ENCODE measurements at places on chromosomes 2 and 18.
A peak's percentile ranks its signal among the peaks of the same experiment; 100 is the strongest.

DNA sequence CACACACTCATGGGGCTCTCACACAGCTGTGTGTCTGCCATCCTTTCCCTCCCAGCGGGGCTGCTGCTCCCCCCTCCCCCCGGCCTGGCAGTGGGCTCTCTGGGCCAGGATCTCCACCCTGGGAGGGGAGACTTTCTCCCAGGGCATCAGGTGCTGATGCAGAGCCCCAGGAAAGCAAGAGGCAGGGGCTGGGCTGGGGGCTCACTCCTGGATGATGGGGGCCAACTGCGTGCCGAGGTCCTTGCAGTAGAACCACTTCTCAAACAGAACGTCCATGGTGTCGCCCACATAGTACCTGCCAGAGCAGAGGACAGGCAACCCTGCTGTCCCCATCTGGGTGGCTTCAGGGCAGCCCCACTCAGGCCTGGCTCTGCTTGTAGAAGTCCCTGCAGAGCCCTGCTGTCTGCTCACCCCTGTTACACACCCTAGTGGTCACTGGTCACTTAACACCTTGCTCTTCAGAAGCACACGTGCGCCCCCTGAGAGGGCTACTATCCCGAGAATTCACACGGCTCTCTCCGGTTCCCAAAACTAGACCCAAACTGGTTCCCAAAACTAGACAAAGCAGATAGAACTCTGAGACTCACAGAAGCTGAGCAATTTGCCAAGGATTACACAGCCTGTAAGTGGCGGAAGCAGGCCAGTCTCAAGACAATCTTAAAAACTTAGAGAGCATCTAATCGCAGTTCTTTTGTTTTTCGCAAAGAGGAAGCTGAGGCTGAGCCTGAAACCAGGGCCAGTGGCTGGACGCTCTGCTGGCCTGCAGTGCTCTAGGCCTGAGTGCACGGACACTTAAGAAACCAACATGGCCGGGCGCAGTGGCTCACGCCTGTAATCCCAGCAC, 6.6 kb upstream of the OXER1 start:
- DNase-seq = no peak

GRCh38 chr2:223008956-223009355, 43.0 kb upstream of the KCNE4 start:
- no peak for DNase-seq

- DNase-seq = no peak
These were observed 34.2 kb downstream of the MRPL35 start for GRCh38 chr2:86233436-86233835.

- no peak for DNase-seq
These were observed 6.8 kb downstream of the BIRC6 start for GRCh38 chr2:32363597-32363996.

- no peak for DNase-seq
These were observed 18.1 kb upstream of the RPIA start for GRCh38 chr2:88673363-88673762.

- no peak for DNase-seq
These were observed 482.3 kb downstream of the TNS1 start for GRCh38 chr2:217520356-217521010.

DNA sequence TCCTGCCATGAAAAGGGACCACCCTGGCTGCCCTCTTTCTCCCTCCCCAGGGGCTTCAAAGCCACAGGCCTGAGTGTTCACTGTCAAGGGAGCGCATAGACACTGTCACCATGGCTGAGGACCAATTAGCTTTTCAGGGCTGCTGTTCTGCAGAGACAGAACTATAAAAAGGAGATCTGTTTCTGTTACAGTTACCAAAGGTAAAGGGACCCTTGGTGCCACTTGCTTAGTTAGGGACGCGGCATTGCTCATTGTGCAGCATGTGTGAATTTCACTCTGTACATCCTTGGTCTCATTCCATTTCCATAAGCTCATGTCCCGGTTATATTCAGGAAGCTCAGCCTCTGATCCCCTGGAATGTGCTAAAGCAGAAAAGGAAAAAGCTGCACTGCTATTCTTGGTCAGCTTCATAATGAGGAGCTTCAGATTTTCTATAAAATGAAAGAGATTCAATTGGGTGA, 55.5 kb upstream of the RNF152 start:
- DNase-seq = no peak

- DNase-seq = no peak
These were observed 84.5 kb downstream of the DOCK10 start for GRCh38 chr2:224957540-224958461.

- DNase-seq = no peak
These were observed 135.9 kb downstream of the TPGS2 start for GRCh38 chr18:36692921-36693332.

GRCh38 chr2:43146083-43146482, 80.3 kb downstream of the ZFP36L2 start:
- no peak for DNase-seq

GRCh38 chr2:134586326-134586965, 132.4 kb downstream of the TMEM163 start:
- DNase-seq = no peak

DNA sequence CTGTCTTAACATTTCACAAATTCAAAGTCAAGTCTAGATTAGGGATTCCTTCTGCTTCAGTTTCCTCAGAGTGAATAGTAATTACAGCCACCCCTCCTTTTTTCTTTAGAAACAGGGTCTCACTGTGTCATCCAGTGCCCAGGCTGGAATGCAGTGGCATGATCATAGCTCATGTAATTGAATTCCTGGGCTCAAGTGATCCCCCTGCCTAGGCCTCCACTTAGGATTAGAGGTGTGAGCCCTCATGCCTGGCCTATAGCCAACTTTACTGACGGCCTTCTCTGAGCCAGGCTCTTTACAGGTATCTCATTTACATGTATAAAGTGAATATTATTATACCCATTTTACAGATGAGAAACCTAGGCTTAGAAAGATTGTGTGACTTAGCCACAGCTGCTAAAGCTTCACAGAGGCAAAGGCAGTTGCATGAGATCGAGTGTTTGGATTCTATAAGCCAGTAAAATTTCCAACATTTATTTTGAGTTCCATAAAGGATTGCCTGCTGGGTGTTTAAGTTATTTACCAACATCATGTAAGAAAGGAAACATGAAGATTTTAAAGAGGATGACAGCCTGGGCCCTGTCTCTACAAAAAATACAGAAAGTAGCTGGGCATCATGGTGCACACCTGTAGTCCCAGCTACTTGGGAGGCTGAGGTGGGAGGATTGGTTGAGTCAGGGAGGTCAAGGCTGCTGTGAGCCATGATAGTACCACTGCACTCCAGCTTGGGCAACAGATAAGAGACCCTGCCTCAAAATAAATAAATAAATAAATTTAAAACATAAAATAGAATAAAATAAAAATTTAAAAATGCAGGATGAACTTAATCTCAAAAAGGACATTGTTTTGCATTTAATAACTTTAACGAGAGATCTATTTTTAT, 1.8 kb downstream of the ENOSF1 start:
- DNase-seq = no peak

DNA sequence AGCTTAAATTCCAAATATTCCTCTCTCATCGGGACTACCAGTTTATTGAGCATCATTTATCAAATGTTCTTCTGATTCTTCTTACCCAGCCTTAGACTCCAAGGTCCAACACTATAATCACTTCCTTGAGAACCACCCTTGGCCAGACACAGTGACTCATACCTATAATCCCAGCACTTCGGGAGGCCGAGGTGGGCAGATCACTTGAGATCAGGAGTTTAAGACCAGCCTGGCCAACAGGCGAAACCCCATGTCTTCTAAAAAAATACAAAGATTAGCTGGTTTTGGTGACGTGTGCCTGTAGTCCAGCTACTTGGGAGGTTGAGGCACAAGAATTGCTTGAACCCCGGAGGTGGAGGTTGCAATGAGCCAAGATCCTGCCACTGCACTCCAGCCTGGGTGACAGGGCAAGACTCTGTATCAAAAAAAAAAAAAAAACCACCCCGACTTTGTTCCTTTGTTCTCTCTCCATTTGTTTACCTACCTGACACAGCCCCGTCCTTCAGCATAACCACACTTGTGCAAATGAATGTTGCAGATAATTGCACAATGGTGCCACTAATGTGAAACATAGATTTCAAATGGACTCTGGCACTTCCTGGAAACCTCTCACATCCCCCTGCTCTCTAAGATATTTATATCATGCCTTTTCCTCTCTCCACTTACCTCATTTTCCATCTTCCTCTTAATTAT, 38.9 kb upstream of the LPIN2 start:
- no peak for DNase-seq

DNA sequence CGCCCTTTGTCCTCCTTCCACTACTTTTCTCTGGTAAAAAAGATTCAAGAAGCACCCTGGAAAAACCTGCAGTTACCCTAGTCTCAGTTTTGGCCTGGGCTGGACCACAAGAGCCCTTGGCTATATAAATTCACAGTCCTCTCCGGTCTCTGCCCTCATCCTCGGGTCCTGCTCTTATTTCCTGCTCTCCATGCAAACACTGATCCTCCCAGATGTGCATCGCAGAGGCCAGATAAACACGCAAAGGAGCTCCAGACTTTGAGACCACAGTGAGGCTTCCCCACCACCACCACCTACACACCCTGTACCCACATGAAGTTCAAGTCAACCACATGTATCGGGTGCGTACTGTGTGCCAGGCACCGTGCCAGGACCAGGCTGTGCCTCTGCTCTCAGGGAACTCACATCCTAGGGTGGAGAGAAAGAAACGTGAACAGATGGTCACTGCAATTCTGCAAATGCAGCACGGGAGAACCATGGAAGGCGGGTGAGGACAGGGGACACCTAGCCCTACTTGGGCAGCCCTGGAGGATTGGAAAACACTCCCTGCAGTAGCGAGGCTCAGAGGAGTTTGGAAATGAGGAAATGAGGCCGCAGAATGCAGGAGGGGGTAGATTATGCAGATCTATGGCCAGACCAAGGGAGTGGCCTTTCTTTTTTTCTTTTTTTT, 7.4 kb downstream of the CTDSP1 start:
- DNase-seq = peak; percentile 46

DNA sequence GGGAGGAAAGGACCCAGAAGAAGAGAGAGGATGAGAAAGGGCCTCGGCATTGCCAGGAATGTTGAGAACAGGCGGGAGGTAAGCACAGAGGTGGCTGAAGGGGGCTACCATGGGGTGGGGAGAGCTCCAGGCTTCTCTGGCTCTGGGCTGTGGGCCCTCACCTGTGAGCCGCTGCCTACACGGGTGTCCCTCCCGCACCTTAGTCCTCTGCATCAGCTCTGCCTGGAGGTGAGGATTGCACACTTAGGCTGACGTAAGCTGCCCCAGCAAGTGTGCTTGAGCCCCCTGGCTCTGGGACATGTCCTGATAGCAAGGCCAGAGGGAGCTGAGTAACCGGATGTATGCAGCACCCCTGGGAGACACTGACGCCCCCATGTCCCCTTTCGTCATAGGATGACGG, 33.9 kb downstream of the TMEM18 start:
- no peak for DNase-seq

GRCh38 chr2:82278416-82278815, 1973.9 kb upstream of the LRRTM1 start:
- DNase-seq = no peak

DNA sequence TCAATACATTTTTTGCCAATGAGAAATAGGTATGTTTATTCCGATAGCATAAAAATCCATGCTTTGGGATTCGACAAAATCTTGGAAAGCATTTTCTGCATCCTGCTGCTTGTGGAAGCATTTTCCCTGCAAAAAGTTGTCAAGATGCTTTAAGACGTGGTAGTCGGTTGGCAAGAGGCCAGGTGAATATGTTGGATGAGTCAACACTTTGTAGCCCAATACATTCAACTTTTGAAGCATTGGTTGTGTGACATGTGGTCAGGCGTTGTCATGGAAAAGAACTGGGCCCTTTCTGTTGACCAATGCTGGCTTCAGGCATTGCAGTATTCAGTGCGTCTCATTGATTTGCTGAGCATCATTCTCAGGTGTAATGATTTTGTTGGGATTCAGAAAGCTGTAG, 764.5 kb downstream of the TRIB2 start:
- DNase-seq = no peak

- DNase-seq = no peak
These were observed 165.7 kb upstream of the KCNJ3 start for GRCh38 chr2:154532763-154533162.

- no peak for DNase-seq
These were observed 89.4 kb downstream of the NRP2 start for GRCh38 chr2:205771666-205772065.

DNA sequence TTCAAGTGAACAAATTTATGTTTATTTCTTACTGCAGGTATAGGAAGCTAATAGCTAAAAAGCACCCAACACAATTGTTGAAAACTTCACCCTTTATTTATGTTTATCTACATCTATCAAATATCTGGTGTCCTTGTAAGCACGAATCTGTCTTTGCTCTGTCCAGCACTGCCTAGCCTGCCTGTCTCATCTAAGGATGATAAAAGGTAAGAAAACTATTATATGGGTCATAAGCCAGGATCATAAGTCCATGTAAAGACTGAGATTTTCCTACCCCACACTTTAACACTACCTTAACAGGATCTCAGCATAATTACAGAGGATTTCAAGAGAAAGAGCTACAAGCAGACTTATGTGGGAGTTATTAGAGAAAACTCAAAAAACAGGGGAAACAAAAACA, 365.6 kb upstream of the TMEFF2 start:
- no peak for DNase-seq

DNA sequence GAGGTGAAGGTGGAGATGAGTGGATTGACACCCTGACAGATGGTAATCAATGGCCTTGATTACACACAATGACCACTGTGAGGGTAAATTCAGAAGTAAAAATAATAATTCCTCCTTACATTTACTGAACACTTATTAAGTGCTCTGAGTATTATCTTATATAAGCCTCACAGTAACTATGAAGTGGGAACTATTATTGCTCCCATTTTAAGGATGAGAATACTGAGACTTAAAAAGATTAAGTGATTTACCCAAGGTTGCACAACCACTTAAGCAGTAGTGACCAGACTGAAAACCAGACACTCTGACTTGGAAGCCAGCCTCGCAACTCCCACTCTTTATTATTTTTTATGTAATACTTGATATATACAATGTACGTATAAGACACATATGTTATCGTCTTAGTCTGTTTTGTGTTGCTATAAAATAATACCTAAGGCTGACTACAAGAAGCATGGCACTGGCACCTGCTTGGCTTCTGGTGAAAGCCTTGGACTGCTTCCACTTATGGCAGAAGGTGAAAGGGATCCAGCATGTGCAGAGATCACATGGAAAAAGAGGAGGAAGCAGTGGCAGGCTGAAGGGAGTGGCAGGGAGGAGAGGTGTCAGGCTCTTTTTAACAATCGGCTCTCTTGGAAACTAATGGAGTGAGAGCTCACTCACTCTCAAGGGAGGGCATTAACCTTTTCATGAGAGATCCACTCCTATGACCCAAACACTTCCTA, 41.5 kb upstream of the C1D start:
- no peak for DNase-seq

- DNase-seq = no peak
These were observed 13.1 kb downstream of the KLHL14 start for GRCh38 chr18:32759611-32760167.

DNA sequence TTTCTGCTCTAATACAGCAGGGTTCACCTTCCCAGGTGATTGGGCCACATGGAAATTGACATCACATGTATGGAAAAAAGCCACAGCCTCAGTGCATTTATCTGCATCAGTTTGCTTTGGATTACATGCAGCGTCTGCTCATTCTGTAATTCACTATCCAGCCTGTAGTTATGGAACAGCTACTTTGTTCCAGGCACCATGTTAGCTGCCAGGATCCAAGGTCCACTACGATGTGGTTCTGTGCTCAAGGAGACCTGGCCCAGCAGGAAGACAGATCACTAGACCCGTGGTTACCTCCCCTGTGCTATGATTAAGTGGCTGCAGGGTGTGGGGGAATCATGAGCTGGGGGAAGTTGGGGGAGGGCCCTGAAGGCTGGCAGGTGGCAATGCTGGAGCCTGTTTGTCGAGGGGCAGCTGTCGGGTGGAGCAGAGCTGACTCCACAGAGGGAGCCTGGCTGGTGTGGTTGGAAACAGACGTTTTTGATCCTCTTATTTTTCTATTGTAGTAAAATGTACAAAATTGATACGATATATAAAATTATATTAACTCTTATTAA, 58.6 kb downstream of the TSHZ1 start:
- no peak for DNase-seq

Data from activated T-helper 9 cell treated with anti-CD3 and anti-CD28 coated beads, Interleukin-2, amount 50 U/mL, for 16 hours (primary cell).